Pancreas (tissue), 10 donors: ENCODE measurements at places on chromosomes 5 and 9. TPM values are rescaled to one million over a fixed set of nuclear protein-coding genes. Genes with fewer than 3 reads are reported as not detected.

FOXE1 gene
- total RNA-seq, result 0.12 TPM

SARDH gene
- 8.9 TPM for total RNA-seq

CFAP77 gene
- total RNA-seq, result not detected

POU5F2 gene
- total RNA-seq, result 0.94 TPM

MCIDAS gene
- 0.31 TPM for total RNA-seq

SHC3 gene
- 2.6 TPM for total RNA-seq

MLANA gene
- total RNA-seq, result not detected

LAMC3 gene
- total RNA-seq, result 1.1 TPM

SCGB3A1 gene
- 2.8 TPM for total RNA-seq

GRM6 gene
- not detected for total RNA-seq

TGFBI gene
- total RNA-seq, result 3.7 TPM

VCAN gene
- total RNA-seq, result 1.0 TPM

ADRA1B gene
- 0.16 TPM for total RNA-seq

FOXI1 gene
- not detected for total RNA-seq

DNM1 gene
- total RNA-seq, result 6.3 TPM

NXNL2 gene
- 0.29 TPM for total RNA-seq

PCDHB8 gene
- 2.9 TPM for total RNA-seq

HDAC3 gene
- total RNA-seq, result 17.8 TPM

TAF11L10 gene
- not detected for total RNA-seq
